Vagina (tissue), 2 donors: ENCODE measurements at places on chromosomes 13 and 19.

DNA sequence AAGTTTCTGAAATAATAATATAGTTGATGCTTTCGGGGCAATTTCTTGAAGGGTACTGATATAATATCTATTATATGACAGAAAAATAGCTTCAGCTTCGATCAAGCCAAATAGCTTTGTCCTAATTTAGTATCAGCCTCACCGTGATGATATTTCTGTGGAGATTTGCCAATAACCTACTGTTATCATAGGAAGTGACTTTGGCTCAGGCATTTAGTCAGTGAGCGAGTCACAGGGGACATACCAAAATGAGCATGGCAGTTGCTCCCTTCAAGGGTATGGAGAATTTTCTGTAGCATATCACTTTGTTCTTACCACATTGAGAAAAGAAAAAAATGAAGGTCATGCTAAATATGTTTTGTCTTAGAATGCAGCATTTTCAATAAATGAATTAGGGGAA is 767.6 kb upstream of the SLITRK1 start:
- H3K4me1 ChIP-seq: no peaks in the 10 kb centered on the region
- H3K4me3 ChIP-seq: no peak overlapping the region
- H3K27me3 ChIP-seq: no peaks in the 10 kb centered on the region
- H3K36me3 ChIP-seq: no peaks in the 10 kb centered on the region

DNA sequence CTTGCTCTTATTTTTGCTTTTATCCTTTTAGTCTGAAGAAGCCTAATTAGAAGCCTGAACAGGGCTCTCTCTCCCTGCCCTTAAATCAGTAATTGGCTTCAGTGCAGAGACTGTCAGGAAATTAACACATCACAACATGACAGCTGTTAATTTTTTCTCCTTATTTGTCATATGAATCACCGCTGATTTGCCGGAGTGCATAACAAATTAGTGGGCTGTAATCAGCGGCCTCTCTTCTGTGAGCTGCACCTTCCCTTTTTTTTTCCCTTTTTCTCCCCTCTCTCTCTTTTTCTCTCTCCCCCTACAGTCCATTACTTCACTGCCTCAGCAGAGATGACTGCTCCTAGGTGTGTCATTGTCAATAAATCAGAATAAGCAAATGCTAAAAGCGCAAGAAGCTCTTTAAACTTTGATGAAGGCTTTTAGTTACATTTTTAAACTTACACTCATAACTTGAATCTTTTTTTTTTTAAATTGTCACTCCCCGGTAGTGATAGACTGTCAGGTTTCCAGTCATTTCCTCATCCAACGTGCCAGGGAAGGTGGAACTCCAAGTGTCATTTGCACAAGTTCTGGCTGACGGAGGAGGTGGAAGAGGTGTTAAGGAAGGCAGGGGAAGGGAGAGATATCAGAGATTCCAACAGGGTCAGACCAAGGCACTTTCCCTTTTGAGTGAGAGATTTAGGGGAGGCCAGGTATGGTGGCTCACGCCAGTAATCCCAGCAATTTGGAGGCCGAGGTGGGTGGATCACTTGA is 197.1 kb upstream of the TSHZ3 start:
- no peak overlapping the region for H3K27ac ChIP-seq
- no peaks in the 10 kb centered on the region for H3K4me1 ChIP-seq
- H3K36me3 ChIP-seq: no peaks in the 10 kb centered on the region

- no peaks in the 10 kb centered on the region for H3K27me3 ChIP-seq
- no peak overlapping the region for H3K27ac ChIP-seq
- H3K4me3 ChIP-seq: no peak overlapping the region
- H3K4me1 ChIP-seq: peaks cover 17% of the 10 kb centered on the region
- no peaks in the 10 kb centered on the region for H3K36me3 ChIP-seq
- no peak for DNase-seq
These were observed 4.2 kb downstream of the GJA3 start for GRCh38 chr13:20156702-20157101.

DNA sequence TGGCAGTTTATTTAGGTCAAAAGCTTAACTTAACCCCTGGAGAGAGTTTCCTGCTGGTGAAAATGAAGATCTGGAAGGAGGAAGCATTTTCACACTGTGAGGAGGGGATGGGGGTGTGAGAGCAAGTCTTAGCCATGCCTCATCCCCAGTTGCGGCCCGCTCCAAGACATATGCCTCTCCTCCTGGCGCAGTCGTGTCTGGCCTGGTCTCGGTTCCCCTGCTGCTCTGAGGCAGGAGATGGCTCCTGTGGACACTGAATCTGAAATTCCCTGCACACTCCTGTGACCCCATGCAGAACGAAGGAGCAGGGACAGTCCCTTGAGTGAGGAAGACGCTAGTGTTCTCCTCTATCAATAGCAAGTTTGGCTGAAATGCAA is 360 bp upstream of the ZNF69 start:
- no peaks in the 10 kb centered on the region for H3K27me3 ChIP-seq
- H3K36me3 ChIP-seq: no peaks in the 10 kb centered on the region
- peaks cover 21% of the 10 kb centered on the region for H3K4me1 ChIP-seq
- peak overlapping the region; percentile 87 for H3K27ac ChIP-seq

- H3K27me3 ChIP-seq: no peaks in the 10 kb centered on the region
- DNase-seq: no peak
These were observed 1263.1 kb downstream of the PCDH9 start for GRCh38 chr13:65966991-65967451.

- no peak for DNase-seq
- no peaks in the 10 kb centered on the region for H3K4me1 ChIP-seq
- H3K27me3 ChIP-seq: no peaks in the 10 kb centered on the region
- H3K4me3 ChIP-seq: no peak overlapping the region
- no peak overlapping the region for H3K27ac ChIP-seq
These were observed 515.0 kb upstream of the KLHL1 start for GRCh38 chr13:70623239-70623638.

GRCh38 chr19:6663236-6664201 is 6.4 kb downstream of the TNFSF14 start:
- DNase-seq: no peak
- no peak overlapping the region for H3K27ac ChIP-seq
- H3K27me3 ChIP-seq: no peaks in the 10 kb centered on the region

GRCh38 chr19:41795031-41795461 is 1.3 kb upstream of the CEACAM3 start:
- H3K4me3 ChIP-seq: no peak overlapping the region
- H3K4me1 ChIP-seq: no peaks in the 10 kb centered on the region
- no peaks in the 10 kb centered on the region for H3K27me3 ChIP-seq
- no peak for DNase-seq

DNA sequence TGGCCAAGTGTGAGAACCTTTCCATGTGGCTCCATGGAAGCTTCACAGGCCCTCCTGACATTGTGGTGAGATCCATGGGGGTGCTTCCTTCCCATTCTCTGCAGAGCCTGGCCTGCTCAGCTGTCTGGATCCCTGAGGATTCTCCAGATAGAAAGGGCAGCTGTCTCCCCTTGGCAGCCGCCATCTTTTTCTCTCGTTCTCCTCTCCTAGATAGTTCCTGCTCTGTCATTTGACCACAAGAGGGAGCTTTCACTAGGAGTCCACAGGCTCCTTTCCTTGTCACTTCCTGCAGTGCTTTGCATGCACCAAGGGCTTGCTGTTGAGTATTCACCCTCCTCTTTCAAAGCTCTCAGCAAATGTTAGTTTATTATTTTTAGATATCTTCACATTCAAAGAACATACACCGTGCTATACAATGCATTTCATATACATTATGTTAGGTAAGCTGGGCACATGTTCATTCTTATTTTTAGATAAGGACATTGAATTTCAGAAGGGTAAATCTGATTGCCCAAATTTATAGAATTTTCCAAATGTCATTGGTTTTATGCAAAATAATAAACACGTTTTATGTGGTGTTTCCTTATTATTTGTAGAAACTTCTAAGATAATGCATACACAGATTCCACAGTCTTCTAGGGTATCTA is 133.2 kb downstream of the FRY start:
- H3K4me3 ChIP-seq: no peak overlapping the region
- H3K27ac ChIP-seq: no peak overlapping the region
- H3K27me3 ChIP-seq: no peaks in the 10 kb centered on the region
- peaks cover 3% of the 10 kb centered on the region for H3K4me1 ChIP-seq
- H3K36me3 ChIP-seq: no peaks in the 10 kb centered on the region

GRCh38 chr13:94435604-94436226 is 43.8 kb downstream of the DCT start:
- H3K27me3 ChIP-seq: no peaks in the 10 kb centered on the region
- no peak overlapping the region for H3K27ac ChIP-seq
- no peaks in the 10 kb centered on the region for H3K36me3 ChIP-seq
- H3K4me1 ChIP-seq: no peaks in the 10 kb centered on the region
- no peak for DNase-seq

GRCh38 chr13:64057372-64058020 is 2641.8 kb upstream of the PCDH20 start:
- no peaks in the 10 kb centered on the region for H3K36me3 ChIP-seq
- no peak overlapping the region for H3K27ac ChIP-seq
- no peaks in the 10 kb centered on the region for H3K27me3 ChIP-seq
- DNase-seq: no peak
- no peak overlapping the region for H3K4me3 ChIP-seq
- H3K4me1 ChIP-seq: no peaks in the 10 kb centered on the region

GRCh38 chr19:4370418-4371041 is 27.2 kb downstream of the MPND start:
- no peaks in the 10 kb centered on the region for H3K27me3 ChIP-seq
- H3K4me3 ChIP-seq: no peak overlapping the region
- DNase-seq: no peak
- H3K4me1 ChIP-seq: peaks cover 86% of the 10 kb centered on the region

- DNase-seq: no peak
- peak overlapping the region; percentile 90 for H3K27ac ChIP-seq
- no peaks in the 10 kb centered on the region for H3K27me3 ChIP-seq
- no peaks in the 10 kb centered on the region for H3K36me3 ChIP-seq
- peaks cover 85% of the 10 kb centered on the region for H3K4me1 ChIP-seq
These were observed 46.2 kb downstream of the ACTN4 start for GRCh38 chr19:38693380-38694223.

DNA sequence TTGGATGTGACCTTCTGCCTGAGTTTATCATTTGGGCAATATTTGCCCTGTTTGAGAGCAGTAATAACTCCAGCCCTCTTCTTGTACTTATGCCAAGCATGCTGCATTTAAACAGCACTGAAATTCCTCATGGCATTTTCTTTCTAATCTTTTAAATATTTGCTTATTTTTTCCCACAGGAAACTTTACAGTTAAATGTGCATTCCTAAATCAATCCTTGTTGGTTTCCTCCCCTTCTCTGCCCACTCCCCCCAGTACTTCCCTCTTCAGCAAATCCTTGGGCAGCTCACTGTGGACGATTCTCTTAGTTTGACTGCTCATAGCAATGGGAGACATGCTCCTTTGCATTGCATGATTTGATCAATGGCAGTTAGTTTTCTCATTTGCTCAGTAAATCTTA is 68.7 kb downstream of the RAP2A start:
- peak overlapping the region; percentile 57 for H3K27ac ChIP-seq
- peaks cover 17% of the 10 kb centered on the region for H3K4me1 ChIP-seq
- H3K27me3 ChIP-seq: no peaks in the 10 kb centered on the region
- no peak overlapping the region for H3K4me3 ChIP-seq

DNA sequence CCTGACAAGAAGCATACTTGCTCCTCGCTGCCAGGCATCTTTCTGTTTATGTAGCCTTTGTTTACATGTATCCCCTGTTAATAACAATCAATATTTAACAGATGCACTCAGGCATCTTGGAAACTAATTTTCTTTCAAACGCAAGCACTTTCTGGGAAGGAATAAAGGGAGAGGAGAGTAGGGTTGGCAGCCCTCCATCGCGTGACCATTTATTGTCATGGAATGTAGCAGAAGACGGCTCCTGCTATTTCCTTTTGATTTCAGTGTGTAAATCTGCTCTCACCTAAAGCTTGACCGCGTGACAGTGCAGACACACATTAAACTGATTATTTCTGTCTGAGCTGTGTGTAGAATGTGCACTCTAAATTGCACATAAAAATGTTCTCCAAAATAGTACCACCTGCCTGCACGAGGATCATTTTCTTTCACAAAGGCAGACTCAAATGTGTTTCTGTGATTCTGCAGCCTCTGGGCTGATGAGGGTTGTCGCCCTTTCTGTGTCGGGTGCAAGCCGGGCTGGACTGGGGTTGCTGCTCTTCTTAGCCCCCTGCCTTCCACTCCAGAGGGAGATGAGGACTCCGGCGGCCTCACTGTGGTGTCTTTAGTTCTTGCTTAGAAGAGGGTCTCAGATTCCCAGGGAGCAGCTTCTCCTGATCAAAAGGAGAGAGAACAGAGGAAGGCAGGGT is 223.5 kb upstream of the MAB21L1 start:
- DNase-seq: no peak
- H3K36me3 ChIP-seq: no peaks in the 10 kb centered on the region
- peaks cover 6% of the 10 kb centered on the region for H3K4me1 ChIP-seq

- no peaks in the 10 kb centered on the region for H3K36me3 ChIP-seq
- DNase-seq: no peak
- no peaks in the 10 kb centered on the region for H3K4me1 ChIP-seq
- H3K27me3 ChIP-seq: no peaks in the 10 kb centered on the region
These were observed 234.3 kb upstream of the TRPC4 start for GRCh38 chr13:38103851-38104250.

DNA sequence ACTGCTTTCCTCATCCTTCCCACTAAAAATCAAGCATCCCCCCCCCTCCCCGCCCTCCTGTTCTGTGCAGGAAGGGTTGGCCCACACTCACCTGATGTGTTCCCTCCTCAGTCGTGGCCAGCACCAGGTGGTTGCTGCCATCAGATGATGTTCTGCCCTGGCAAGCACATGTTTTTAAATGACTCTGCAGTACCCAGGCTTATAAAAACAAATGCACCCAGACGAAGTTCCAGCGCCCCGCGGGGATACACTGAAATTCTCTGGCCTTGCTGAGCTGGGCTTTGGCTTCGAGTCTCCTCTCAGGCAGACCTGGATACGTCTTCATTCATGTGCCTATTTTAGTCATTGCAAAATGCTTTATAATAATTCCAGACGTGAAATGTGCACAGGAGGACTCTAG is 316.3 kb downstream of the DLEU7 start:
- no peak for DNase-seq
- peaks cover 60% of the 10 kb centered on the region for H3K4me1 ChIP-seq
- no peak overlapping the region for H3K27ac ChIP-seq
- no peak overlapping the region for H3K4me3 ChIP-seq
- H3K36me3 ChIP-seq: no peaks in the 10 kb centered on the region

DNA sequence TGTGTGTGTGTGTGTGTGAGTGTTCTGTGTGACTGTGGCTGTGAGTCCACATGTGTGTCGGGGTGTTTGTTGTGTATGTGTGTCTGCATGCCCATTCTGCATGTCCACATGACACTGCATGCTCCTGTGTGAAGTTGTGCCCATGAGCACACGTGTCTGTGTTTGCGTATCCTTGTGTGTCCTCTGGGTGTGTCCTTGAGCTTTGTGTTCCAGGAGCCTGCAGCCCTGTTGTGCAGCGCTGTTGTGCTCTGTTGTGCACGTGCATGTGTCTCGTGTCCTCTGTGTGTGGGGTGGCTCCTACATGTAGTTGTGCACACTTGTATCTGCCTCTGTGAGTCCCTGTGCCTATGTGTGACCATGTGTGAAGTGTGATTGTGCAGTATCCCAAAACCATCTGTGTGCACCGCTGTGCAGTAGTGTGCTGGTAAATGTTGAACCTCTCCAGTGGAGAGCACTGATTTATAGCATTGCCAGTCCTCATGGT is 2.2 kb upstream of the ARHGEF18 start:
- H3K27me3 ChIP-seq: no peaks in the 10 kb centered on the region
- H3K4me1 ChIP-seq: no peaks in the 10 kb centered on the region
- no peaks in the 10 kb centered on the region for H3K36me3 ChIP-seq
- no peak overlapping the region for H3K4me3 ChIP-seq
- no peak overlapping the region for H3K27ac ChIP-seq

- H3K4me3 ChIP-seq: no peak overlapping the region
- H3K36me3 ChIP-seq: no peaks in the 10 kb centered on the region
- H3K27ac ChIP-seq: no peak overlapping the region
- no peaks in the 10 kb centered on the region for H3K4me1 ChIP-seq
These were observed 32.5 kb downstream of the ZNF566 start for GRCh38 chr19:36456831-36457230.

GRCh38 chr13:36862722-36863121 is 43.7 kb downstream of the RFXAP start:
- H3K4me1 ChIP-seq: no peaks in the 10 kb centered on the region
- no peaks in the 10 kb centered on the region for H3K27me3 ChIP-seq
- H3K4me3 ChIP-seq: no peak overlapping the region
- no peak for DNase-seq
- H3K27ac ChIP-seq: no peak overlapping the region
- no peaks in the 10 kb centered on the region for H3K36me3 ChIP-seq
